Activated effector memory CD4-positive, alpha-beta T cell treated with anti-CD3 and anti-CD28 coated beads, Interleukin-2, amount 50 U/mL, for 16 hours (primary cell): ENCODE measurements at places on chromosomes 16 and 17.

DNA sequence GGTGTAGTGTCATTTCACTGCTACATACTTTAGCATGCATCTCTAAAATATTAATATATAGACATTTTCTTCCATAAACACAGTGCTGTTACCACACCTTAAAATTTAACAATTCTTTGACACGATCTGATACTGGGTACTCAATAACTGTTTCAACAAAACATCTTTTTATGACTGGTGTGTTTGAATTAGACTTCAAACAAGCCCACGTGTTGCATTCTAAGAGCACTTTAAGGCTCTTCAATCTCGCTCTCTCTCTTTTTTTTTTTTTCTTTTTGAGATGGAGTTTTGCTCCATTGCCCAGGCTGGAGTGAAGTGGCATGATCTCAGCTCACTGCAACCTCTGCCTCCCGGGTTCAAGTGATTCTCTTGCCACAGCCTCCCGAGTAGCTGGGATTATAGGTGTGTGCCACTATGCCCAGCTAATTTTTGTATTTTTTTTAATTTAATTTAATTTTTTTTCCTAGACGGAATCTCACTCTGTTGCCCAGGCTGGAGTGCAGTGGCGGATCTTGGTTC is 15.8 kb upstream of the SLC46A1 start:
- DNase-seq = no peak

- DNase-seq = no peak
Observed at GRCh38 chr16:65122724-65123395, 997 bp upstream of the CDH11 start.

DNA sequence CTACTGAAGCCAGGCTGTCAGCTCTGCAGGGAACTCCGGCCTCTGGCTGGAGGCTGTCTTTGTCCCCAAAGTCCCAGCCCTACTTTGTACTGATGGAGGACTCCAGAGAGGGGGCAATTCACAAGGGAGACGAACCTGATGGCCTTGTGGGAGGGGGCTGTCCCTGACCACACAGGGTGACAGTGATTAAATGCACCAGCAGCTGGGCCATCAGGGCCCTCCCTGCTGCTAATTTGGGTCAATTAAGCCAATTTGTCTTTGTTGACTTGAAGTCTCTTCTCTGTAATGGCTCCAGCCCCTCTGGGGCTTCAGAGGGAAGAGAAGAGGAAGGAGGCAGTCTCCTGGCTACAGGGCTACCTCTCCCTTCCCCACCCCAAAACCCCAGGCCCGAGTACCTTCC is 22.0 kb downstream of the TMEM132E start:
- DNase-seq = no peak

- DNase-seq = no peak
Observed at GRCh38 chr17:60455378-60455777, 33.1 kb downstream of the CHCT1 start.

DNA sequence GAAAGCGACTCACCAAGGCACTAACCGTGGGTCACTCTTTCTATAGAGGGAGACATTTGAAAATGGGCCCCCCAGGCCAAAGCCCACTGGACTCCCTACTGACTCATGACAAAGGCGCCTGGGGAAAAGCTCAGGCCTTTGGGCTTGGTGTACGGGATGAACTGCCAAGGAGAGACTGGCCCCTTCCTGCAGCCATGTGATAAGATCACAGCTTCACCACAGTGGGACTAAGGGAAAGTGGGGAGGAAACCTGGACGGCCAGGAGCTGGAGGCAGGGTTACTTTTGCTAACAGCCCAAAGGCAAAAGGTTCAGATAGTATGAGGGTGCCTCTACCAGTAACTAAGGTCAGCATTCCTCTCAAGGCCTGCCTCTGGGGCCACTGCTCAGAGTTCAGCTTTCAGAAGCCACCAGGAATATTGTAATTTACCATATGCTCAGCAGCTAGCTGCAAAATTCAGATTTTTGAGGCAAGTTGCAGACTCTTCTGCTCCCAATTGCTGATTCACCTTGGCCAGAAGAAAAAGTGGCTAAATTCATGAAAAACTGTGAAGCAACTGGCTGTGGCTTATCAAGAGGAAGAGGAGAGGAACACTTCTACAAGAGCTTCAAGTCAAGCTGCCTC is 37.1 kb upstream of the SLC25A19 start:
- no peak for DNase-seq
